ENCODE measurements at places on chromosomes 16 and 17.

- DNase-seq, result no peak
These were observed 101.5 kb downstream of the CLEC16A start for GRCh38 chr16:11045846-11046245.

DNA sequence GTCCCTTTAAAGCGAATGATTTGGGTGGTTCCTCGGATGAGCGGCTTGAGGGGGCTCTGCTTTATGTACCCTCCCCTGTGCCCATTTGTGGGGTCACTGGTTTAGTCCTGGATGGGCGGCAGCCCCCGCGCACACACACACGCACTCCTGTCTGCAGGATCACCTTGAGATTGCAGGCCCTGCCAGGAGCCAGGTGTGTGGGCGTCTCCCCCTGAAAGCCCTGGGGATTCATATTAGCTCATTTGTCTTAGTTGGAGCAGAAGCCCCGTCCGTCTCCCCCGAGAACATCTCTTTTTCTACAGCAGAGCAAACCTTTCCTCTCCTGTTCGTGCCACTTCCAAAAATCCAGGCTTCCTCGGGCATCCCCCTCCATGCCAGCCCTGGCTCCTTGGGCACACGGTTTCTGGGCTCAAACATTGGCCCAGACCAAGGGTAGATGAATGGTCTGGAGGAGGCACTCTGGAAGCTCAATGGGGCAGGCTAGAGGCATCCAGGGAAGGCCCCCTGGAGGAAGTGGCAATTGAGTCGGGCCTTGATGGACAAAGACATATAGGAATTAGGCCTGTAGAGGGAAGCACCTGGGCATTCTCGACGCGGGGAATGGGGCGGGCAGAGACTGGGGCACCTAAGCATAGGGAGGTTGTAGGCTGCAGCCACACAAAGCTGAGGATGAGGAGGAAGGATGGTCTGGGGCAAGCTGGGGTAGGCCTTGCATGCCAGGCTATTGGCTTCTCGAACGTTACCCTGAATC, 218.5 kb upstream of the GSE1 start:
- no peak for DNase-seq

GRCh38 chr16:82621781-82622180, 5.0 kb upstream of the CDH13 start:
- DNase-seq, result no peak

GRCh38 chr16:24504472-24505345, 34.7 kb upstream of the RBBP6 start:
- DNase-seq, result no peak

- no peak for DNase-seq
These were observed 21.1 kb downstream of the KATNB1 start for GRCh38 chr16:57756424-57757325.

DNA sequence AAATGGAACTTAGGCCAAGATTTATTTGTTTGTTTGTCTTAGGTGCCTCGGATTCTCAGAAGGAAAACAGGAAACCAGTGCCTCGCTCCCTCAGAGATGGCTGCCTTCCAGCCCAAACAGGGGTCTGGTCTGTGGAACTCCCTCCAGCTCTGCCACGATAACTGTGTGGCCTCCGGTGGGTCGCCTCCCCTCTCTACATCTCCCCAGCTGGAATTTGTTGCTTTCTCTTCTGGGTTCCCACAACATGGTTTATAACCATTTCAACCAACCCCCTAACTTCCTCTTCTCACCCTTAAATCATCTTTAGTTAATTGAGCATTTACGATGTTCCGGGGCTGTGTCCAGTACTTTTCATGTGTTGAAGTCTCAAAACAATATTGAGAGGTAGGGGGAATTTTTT, 30.9 kb upstream of the PLLP start:
- DNase-seq, result no peak

- DNase-seq, result no peak
These were observed 35.5 kb downstream of the CPNE2 start for GRCh38 chr16:57127836-57128235.

DNA sequence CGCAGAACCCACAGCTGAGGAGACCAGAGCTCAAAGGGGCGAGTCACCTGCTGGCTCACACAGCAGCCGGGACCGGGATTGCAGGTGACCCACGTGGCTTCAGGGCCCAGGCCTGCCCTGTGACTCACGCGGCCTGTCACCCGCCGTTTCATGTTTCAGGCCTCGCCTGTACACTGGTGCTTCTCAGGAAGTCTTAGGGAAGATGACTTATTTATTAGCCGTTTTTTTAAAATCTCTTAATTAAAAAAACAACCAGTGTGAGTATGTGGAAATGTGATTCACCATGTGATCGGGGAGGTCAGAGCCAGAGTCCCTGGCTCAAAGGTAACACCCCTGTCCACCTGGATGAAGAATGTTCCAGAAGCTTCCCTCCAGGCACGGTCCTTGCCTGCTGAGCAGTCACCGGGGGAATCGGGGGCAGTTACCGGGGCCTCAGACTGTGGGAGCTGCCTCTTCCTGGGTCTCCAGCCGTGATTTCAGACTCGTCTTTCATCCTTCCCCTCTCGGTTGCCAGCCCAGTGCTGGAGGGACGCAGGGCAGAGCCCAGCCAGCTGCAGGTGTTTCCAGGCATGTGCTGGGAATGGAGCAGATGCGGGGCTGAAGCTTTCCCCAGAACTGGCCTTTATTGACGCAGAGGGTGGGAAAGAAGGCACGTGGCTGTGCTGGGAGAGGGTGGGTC, 49.3 kb downstream of the CMIP start:
- no peak for DNase-seq

GRCh38 chr16:65540901-65541300, 419.0 kb upstream of the CDH11 start:
- DNase-seq, result no peak

- DNase-seq, result no peak
These were observed 16.8 kb upstream of the PABPN1L start for GRCh38 chr16:88883117-88883895.

DNA sequence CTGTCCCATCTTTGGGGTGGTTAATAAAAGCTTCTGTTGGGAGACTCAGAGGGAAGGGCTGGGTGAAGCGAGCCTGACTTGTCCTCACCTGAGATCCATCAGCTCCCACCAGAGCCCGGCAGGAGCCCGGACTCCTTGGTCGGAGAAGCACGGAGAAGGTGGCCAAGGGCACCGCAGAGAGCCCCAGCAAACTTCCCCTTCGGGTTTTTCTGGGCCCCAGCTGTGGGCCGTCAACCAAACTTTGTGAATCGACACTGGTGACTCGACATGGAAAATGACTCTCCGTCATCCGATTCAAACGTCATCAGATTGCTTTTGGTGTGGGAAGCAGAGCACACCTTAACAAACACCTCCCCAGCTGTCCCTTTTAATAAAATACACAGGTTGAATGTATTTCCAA, 21.4 kb downstream of the ENPP7 start:
- DNase-seq, result no peak

DNA sequence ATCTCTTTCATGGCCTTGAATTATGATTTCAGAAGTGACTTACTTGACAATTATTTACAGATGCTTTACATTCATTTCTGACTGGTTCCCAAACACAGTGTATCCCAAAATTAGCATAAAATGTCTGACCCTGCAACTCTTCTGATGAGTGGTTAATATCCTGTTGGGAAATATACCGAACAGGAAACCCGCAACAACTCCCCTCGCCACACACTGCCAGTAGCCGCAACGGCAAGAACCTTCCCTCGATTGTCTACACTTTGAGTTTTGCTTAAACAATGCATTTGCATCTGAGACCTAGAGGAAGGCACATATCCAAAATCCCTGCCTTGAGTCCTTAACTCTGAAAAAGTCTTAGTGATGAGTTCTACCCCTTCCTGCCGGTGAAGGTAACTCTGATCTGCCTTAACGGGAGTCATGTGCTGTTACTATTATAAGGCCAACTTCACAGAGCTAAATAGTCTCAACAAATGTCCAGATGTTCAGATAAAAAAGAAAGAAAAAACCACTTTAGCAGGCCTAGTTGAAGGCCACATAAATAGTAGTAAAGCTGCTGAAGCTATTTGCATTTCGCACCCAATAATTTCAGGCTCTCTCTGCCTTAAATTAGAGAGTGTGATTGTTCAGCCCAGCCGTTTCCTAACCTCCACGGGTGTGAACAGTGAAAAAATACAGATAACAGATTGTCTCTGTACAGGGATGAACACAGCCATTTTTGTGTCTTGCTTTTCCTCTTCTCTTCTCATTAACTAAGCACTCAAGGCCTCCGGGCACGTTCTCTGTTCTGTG, 321.1 kb downstream of the HS3ST3B1 start:
- no peak for DNase-seq

DNA sequence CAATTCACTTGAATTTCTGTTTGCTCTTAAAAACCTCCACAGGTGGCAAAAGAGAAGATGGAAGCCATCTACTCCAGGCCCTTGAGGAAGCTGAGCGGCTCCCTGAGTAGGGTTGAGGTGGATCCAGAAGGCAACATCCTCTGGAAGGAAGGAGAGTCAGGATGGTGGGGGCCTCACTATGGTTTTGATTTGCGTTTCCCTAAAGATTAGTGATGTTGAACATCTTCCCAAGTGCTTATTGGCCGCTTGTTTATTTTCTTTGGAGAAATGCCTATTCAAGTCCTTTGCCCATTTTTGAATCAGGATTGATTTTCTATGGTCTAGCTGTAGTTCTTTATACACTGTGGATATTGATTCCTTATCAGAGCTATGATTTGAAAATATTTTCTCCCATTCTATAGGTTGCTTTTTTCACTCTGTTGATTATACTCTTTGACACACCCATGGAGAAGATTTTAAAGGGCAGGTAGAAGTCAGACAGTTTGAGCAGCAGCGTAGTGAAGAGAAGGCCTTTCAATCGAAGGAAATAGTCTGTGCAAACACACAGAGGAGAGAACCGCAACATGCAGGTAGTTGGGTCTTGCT, 58.6 kb downstream of the WSB1 start:
- no peak for DNase-seq

All from NCI-H1048 (cell line).